ENCODE measurements at places on chromosomes 2 and 18.

- no peak for DNase-seq
These were observed 122.1 kb upstream of the XIRP2 start for GRCh38 chr2:166766220-166766619.

GRCh38 chr18:13615432-13615861 lies 110.9 kb downstream of the FAM210A start:
- no peak for DNase-seq

- DNase-seq = no peak
These were observed 22.0 kb downstream of the DOCK10 start for GRCh38 chr2:225020168-225020849.

DNA sequence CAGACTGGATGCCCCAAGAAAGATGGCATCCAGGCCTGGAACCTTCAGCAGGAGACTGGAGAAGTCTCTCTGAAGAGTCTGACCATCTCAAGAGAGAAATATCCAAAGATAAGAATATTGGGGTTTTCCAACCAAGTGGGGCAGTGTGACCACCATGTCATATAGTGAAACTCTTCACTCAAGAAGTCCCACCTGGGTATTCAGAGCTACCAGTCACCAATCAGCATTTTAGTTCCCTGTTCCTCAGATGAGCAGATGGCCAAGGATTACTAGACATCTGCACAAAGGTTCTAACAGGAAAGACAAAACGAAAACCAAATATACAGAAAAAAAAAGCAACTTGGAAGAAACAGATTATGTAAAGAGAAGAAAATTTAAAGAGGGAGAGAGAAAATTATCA lies 38.5 kb upstream of the CXCR4 start:
- DNase-seq = no peak

- DNase-seq = no peak
These were observed 312.3 kb upstream of the PKDCC start for GRCh38 chr2:41735476-41735875.

DNA sequence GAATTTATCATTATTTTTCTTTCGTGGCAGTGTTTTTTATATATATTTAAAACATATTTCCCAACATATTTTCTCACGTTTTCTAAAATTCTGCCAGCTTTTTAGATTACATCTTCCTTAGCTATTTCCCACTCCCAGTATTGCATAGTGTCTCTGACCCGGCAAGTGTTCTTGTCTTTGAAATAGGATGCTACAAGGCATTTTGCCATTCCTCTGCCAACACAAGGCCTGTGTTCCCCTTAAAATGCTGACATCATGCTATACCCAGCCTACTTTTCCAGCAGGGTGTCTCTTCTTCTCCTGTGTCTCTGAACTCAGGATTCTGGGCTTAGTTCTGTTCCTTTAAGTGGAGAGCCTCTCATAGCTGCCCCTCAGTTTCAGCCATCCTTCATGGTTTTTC lies 115.2 kb downstream of the DIS3L2 start:
- DNase-seq = no peak

DNA sequence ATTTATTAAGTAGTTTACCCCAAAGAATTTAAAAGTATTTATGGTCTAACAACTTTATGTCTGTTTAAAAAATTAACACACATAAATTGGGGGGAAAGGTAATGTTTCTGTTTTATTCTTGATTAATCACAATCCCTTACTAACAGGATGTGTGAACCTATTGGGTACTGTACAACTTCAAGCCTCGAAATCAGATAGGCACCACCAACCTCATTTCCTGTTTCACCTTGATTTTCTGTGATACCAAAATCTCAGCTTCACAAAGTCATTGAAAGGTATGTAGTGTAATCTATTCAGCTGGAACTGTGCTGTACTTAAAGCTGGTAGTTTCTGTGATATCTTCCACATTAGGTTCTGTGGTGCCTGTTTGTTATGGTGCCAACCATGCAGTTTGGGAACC lies 4.0 kb downstream of the RNMT start:
- no peak for DNase-seq

- peak; percentile 16 for DNase-seq
These were observed 65.6 kb downstream of the NOL4 start for GRCh38 chr18:34158881-34159690.

DNA sequence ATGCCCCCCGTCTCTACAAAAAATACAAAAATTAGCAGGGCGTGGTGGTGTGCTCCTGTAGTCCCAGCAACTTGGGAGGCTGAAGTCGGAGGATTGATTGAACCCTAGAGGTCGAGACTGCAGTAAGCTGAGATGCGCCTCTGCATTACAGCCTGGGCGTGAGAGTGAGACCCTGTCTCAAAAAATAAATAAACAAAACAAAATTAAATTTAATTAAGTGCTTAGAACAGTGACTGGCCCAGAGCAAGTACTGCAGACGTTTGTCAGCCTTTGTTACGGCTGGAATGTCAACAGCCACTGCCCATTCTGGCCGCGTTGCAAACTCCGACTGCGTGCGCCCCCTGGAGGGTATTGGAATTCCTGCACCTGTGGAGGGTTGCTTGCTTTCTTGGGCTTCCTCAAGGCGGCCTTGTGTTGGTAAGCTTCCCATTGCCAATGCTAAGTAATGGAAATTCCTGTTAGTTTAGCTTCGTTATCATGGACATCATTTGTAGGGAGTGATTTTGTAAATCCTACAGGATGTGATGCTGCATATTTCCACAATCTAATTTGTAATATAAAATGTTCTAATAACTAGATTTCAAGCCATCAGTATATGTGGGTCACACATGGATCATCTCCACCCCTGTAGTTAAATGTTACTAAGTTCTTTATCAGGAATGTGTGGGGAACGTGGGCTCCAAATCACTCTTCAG lies 15.9 kb upstream of the ATP6V1B1 start:
- DNase-seq = peak; percentile 78

GRCh38 chr2:212831671-212832199 lies 293.1 kb upstream of the ERBB4 start:
- DNase-seq = no peak

GRCh38 chr2:116545286-116546068 lies 1269.0 kb upstream of the DDX18 start:
- no peak for DNase-seq

GRCh38 chr18:41706301-41706700 lies 248.7 kb upstream of the PIK3C3 start:
- no peak for DNase-seq

DNA sequence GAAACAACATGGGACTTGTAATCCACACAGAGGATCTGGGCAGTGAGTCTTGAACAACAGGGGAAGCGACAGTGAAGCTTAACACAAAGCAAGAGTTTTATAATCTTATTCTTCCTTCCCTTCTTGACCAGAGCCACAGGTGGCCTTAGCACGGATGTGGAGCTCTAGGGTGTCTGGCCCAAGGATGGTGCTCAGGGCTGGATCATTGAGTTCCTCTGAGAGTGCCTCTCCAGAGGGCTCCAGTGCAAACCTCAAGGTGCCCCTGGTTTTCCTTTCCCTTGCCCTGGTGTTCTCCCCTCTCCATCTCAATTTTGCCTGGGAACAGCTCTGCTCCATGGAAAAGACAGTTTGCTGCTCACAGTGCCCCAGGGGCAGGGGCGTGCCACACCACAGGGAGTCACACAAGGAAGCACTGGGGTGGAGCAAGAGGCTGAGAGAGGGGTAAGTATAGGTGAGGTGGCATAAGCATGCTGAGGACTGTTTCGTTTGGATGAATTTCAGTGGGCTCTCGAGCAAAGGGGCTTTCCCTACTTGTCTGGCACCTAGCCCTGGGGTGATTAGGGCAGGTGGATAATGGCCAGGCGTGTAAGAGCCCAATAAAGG lies 88.6 kb upstream of the B3GNT7 start:
- DNase-seq = no peak

DNA sequence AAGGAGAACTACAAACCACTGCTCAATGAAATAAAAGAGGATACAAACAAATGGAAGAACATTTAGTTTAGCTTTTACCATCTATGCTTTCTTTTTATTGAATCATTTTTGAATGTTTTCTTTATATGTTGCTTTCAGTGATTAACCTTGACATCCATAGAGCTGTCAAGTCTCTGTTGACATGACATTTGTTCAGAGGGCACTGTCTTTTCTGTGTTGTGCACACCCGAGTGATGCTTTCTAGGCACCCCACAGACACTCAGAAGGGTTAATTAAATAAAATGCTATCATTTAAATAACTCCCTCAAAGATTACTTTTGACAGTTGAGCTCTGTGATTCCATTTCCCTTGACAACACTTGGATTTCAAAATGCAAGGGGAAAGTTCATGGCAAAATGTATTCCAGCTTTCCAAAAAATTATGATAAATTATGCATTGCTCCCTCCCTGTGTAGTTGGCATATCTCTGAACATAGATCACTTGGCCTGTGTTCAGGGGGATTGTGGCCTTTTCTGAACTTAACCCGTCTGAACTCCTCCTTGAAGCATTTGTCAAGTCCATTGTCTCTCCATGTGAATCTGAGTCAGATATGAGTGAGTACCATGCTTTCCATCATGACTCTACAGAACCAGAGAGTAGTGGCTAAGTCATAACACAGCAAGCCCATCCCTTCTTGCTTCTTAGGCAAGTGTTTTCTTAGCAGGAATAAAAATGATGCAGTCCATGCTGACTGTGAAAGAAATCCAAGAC lies 372.6 kb downstream of the RPRM start:
- no peak for DNase-seq
